A172 (cell line): ENCODE measurements at places on chromosomes 7 and 10.
A peak's percentile ranks its signal among the peaks of the same experiment; 100 is the strongest.

DNA sequence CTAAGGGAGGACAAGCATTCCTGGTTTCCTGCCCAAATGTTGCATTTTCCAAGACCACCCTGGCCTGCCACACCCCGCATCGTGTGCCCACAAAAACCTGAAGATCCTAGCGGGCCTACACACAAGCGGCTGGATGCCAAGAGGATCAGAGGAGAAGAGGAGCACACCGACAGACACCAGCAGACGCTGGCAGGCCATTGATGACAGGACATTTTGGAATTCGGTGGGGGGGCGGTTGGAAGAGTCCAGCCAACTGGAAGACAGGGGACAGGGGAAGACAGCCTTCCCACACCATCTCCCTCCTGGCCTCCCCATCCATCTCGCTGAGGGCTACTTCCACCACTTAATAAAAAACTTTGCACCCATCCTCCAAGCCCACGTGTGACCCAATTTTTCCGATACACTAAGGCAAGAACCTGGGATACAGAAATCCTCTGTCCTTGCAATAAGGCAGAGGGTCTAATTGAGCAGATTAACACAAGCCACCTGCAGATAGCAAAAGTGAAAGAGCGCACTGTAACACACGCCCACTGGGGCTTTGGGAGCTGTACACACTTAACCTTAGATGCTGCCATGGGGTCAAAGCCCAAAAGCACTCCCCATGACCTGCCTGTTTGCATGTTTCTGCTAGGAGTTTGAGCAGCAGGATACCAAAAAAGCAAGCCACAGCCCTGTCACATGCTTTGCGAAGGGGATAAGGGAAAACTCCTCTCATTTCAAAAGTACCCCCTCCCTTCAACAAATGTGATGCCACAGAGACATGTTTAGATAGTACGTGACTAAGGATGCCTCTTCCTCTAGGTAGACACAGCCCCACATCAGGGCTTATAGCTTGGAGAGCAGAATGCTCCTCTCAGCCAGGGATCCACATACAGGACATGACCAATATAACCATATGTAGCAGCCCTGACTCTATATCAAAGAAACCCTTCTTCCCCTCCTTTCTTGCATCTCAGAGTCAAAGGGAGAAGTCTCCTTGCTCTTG lies 13.4 kb upstream of the SMNDC1 start:
- no peak for DNase-seq

DNA sequence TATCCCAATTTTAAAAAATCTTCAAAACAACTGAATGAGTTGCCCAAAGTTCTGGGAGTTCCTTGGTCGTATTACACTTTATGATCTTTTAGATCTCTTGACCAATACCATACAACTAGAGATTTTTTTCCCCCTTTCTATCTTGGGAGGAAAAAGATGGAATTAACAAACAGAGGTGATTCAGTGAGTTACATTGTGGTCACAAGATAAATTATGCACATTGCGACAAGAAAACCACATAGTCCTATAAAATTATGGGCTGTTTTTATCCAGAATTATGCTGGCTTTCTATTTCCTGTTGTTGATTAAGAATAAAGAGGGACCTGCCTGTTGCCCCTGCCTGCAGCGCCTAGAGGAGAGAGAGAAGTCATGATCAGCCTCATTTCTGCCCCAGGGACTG lies 8.2 kb upstream of the SGPL1 start:
- peak; percentile 42 for DNase-seq

DNA sequence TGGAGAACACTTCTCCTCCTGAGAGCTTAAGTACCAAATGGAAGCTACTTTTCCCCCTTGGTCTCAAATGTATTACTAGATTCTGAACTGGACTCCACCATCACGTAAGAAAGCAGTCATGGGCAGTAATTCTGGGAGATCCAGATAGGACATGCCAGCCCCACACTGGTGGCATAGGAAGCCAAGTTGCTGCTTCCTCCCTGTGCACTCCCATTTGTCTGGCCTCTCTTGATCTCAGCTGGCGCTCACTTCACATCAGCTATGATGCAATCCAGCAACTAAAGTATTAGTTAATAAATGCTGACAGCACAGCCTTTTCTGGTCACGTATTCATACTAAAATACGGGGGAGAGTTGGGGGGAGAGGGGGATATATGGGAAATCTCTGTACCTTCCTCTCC lies 3.4 kb upstream of the IL6 start:
- no peak for DNase-seq

DNA sequence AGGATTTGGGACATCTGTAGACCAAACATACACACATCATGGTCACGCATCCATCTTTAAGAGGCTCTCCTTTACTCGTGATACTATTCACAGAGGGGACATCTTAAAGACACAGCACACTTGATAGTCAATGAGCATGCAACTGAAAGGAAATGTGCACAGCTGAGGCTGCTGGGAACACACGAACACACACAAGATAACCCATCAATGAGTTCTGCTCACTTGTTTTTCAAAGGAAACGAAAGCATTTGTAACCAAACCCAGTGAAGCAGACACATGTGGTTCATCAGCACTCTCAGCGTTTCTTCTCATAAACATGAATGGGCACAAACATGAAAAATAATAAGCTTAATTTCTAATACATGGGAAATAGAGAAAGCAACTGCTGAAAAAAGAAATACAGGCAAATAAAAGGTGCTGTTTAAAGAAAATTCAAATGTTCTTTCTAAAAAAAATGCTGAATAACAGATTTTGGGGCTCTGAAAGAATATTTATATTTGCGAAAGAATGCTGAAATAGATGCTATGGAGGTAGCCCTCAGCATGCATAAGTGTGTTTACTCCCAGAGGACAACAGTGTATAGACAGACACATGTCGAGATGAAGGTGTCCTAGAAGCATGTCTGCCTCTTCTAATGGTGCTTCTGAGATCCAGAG lies 59.7 kb upstream of the LAMB4 start:
- no peak for DNase-seq

GRCh38 chr10:12022580-12023257 lies 19.9 kb downstream of the UPF2 start:
- no peak for DNase-seq

DNA sequence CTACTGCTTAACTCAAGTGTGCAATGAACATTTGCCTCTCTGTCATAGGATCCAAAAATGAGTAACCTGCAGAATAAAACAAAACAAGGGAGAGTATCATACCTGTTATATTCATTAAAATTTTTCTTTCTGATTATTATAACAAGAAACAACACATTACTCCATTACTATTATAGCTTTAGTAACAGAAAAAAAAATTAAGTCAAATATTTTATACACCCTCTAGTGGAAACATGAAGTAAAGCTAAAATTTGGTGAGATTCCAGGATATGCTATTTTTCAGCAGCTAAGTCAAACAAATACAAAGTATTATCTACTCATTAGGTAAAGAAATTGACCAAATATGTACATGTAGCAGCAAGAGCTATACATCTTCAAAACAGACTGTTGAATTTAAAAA lies 56.3 kb downstream of the PDZD8 start:
- no peak for DNase-seq

GRCh38 chr10:62054830-62055229 lies 153.3 kb downstream of the ARID5B start:
- no peak for DNase-seq

GRCh38 chr10:116665541-116666125 lies 44.9 kb downstream of the PNLIPRP2 start:
- DNase-seq: no peak

GRCh38 chr7:146424084-146424483 lies 307.5 kb downstream of the CNTNAP2 start:
- DNase-seq: no peak

- no peak for DNase-seq
Observed at GRCh38 chr7:117705630-117706029, 167.6 kb downstream of the CTTNBP2 start.

DNA sequence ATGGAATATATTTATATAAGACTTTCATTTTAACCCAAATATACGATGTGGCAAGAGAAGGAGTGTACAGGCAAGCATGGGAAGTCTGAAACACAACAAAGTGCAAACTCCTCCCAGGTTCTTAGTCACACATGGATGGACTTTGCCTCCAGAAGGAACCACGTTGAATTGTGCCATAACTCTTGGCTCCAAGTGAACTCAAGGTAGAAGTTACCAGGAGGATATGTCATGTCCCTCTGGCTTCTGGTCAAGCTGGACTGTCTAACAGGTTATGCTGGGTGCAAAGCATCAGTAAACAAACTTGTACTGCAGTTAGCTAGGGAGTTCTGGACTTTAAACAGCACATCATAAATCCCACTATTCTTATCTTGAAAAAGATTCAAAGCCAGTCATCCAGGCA lies 328.3 kb upstream of the TEX47 start:
- no peak for DNase-seq

DNA sequence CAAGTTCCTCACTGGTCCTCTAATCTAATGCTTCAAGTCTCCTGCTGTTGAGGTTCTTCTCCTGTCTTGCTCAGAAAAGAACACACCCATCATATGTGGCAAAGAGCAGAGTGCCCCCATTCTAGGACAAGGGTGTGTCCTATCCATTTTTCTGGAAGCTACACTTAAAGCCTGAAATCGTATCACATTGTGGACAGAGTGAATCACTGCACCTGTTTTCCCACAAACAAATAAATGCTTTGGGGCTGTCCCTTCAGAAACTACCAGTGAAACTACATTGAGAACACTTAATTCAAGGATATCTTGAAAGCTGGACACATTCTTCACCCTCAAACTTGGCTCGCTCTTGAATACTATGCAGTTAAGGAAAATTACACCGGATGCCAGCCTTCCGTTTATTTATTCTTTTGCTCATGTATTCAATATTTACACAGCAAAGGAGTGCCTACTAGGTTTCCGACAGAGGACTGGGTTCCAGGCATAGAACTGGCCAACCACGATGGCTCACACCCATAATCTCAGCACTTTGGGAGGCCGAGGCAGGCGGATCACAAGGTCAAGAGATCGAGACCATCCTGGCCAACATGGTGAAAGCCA lies 473.0 kb downstream of the GALNT17 start:
- DNase-seq: no peak

- no peak for DNase-seq
Observed at GRCh38 chr10:103649654-103650423, 156.3 kb downstream of the NEURL1 start.

- no peak for DNase-seq
Observed at GRCh38 chr10:94613-95012, 40.6 kb upstream of the ZMYND11 start.

DNA sequence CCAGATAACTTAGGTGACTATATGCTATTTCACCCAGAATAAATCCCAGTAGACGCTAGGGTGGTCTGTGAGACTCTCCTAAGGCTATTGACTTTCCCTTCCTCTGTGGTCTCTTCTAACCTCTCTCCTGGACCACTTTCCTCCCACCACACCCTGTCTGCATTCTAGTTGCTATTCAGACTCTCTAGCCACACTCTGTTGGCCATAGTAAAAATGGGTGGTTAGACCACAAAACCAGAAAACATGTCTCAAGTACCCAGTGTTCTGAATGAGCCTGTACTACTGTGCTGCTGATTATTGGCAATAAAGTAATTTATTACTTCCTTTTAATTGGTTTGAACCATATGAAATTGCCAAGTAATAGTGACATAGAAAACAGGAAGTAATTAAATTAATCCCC lies 240.8 kb downstream of the KIF20B start:
- no peak for DNase-seq

DNA sequence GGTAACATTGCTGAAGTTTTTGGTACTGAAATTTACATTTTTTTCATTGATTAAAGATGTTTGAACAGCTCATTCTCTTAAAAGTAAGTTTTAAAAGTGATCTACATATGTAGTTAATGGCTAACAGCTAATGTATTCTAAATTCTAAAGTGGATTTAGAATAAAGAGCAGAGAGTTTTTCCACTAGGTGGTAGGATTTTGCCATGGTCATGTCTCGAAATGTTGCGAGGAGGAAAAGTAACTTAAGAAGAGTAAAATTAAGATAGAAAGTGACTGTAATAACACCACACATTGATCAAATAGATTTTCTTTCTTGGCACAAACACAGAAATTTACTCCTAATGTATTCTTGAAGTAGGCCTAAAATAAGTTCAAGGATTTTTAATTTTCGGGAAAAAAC lies 19.8 kb downstream of the LSMEM1 start:
- no peak for DNase-seq

- no peak for DNase-seq
Observed at GRCh38 chr10:125620401-125620800, 62.6 kb downstream of the TEX36 start.

GRCh38 chr10:131047501-131047900 lies 264.0 kb downstream of the TCERG1L start:
- no peak for DNase-seq

GRCh38 chr10:4807761-4808507 lies 18.1 kb upstream of the AKR1E2 start:
- DNase-seq: peak; percentile 96

DNA sequence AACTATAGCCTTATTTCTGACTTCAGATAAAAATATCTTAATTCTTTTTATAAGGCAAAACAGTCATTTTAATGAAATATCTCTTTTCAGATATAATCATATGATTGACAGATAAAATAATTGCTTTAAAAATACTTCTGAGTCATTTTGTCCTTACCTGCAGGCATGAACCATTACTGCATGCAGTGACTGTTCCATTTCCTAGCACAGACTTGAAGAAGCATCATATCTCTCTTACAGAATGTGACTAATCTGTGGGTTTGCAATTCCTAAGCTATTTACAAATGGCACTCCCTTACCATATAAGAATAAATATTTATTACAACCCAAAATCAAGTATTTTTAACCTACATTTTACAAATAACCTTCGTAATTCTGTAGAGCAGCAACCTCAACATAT lies 120.7 kb downstream of the SRPK2 start:
- peak; percentile 52 for DNase-seq

GRCh38 chr7:99997545-99998137 lies 17.8 kb upstream of the ZKSCAN1 start:
- no peak for DNase-seq

DNA sequence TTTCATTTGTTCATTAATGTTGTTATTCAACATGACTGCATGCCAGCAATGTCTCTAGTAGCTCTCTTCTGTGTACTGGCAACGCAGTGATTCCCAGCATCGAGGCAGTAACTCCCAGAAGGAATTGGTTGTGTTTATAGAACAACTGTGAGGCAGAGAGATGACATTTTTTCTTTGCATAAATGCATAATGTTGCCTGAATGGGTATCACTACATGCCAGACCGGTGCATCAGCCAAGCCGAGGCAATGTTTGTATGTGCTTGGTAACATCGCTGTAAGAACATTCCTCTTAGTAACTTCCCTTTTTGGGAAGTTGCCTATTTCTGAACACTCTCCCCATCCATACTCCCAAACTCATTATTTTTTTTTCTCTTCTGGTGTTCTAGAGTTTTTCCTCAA lies 182.9 kb downstream of the HTR7 start:
- DNase-seq: peak; percentile 4

- no peak for DNase-seq
Observed at GRCh38 chr10:68696018-68696417, 25.0 kb upstream of the CCAR1 start.

- no peak for DNase-seq
Observed at GRCh38 chr7:123433665-123434064, 100.7 kb downstream of the IQUB start.

DNA sequence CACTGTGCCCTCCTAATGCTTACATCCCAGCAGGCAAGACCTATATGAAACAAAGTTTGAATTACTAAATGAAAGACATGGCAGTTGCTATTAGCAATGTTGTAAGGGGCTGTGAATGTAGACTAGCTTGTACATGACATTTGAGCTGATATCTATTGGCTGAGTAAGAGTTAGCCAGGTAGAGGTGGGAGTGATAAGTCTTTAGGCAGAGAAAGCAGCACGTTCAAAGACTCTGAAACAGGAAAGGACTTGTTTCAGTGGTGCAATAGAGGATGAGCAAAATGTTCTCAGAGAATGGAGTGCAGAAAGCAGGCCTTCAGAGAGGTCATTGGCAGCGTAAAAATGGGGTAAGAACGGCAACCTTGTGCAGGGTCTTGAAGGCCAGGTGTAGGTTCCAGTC lies 687.6 kb downstream of the AUTS2 start:
- DNase-seq: no peak

GRCh38 chr10:128571745-128572144 lies 445.5 kb upstream of the MKI67 start:
- no peak for DNase-seq
